SIG-M5 (cell line): ENCODE measurements at places on chromosomes 6 and 20.

- no peak for DNase-seq
These were observed 495.2 kb downstream of the RFPL4B start for GRCh38 chr6:112842330-112842685.

GRCh38 chr6:45566882-45567281 is 189.1 kb upstream of the SUPT3H start:
- no peak for DNase-seq

DNA sequence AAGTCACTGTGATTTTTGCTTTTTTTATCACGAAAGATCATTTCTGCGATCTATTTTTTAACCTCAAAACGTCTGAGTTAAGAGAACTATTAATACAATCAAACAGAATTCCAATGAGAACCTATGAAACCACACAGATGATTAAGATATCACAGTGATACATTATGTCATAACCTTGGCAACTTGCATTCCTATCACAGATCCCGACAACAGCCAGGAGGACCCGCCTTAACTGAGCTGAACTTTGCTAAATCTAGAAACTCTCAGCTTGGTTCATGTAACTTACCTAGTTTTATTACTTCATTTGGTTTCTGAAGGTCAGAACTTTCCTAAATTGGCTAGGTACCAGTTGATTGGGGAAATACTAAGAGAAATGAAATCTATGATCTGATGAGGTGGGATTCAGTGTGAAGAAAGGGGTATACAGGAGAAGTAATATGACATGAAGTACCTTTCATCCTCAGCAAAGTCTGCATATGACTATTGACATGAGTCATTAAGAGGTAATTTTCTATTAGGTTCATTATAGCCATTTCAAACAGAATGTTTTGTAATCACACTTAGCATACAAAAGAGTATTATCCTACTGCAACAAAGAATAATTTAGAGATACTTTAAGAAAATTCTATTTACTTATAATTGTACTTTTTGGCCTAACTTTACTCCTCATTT is 11.2 kb downstream of the LYRM4 start:
- no peak for DNase-seq

DNA sequence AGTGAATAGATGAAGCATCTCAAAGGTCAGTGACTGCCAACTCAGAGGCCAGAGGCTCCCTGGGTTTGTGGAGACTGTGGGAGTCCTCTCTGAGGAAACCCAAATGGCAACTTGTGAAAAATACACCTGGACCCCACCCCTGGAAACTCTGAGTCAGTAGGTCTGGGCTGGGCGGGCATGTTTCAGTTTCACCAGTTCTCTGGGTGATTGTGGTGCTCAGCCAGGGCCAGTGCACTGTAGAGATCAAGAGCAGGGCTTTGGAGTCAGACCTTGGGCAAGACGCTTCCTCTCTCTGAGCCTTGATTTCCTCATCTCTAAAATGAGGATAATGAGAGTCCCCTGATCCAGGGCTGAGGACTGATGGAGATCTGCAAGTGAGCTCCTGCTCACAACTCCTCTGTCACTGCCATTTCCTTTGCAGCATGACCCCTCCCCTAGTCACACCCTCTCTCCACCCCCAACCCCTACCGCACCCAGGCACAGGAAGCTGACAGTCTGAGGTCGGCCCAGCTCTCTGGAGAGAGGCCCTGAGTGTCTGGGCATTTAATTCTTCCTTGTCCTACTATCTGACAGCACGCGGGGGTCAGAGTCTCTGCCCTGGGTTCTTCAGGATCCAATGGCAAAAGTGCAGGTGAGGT is 5.1 kb downstream of the DEF6 start:
- DNase-seq = peak; percentile 39

DNA sequence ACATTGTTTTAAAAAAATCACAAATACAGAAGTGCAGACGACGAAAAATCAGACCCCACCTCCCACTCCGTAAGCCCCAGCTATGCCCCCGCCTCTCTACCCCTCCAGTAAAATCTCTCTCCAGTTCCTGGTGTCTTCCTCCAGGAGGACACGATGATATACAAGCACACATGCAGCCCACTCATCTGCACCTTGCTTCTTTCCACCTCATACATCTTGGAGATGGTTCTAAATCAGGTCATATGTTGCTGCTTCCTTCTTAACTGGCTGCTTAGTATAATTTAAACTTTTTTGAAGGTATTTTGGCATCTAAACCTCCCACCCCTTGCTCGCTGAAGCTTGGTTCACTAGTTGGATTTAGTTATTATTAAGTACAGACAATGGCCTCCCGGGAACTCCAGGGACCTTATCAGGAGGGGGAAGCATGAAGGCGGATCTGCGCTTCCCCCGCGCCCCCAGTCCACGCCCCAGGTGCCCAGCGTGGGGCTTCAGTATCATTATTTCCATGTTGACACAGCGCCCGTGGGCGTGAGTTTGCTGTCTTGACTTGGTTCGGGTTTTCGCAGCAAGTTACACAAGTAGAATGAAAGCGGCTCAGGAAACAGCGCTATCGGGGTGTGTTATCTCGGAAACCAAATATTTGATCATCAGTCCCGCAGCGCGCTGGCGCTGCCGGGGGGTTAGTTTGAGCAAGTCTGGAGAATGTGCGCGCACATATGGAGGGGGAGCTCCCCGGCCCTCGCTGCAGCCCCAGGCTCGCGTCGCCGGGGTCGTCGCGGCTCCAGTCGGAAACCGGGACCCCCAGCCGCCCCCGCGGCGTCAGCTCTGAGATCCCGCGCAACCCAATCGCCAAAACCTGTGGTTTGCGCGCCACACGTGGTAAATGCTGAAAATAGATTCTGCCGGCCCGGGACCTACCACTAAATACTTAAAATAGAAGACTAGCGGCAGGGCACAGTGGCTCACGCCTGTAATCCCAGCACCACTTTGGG is 2.3 kb downstream of the BMP7 start:
- DNase-seq = no peak

GRCh38 chr20:33812908-33813462 is 1.8 kb downstream of the CHMP4B start:
- no peak for DNase-seq

DNA sequence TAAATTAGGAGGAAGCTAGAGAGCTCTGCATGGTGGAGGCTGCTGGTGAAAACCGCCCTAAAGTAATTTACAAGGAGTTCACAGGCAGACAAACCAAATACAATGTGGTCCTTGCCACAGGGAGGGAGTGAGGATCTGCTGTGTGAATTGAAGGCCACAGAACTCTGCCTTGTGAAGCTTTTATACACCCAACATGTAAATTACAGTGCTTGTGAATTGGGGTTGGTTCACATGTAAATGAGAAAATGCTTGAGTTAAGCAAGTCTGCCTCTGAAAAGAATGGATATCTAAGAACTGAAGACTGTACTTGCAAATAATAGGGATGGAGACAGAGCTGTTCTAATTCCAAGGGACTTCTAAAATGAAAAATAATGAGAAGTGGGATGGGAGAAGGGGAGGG is 194.2 kb downstream of the SLC35F1 start:
- no peak for DNase-seq

GRCh38 chr20:16588241-16588640 is 15.0 kb upstream of the KIF16B start:
- no peak for DNase-seq

- DNase-seq = no peak
These were observed 20.0 kb downstream of the ID4 start for GRCh38 chr6:19857139-19857538.

DNA sequence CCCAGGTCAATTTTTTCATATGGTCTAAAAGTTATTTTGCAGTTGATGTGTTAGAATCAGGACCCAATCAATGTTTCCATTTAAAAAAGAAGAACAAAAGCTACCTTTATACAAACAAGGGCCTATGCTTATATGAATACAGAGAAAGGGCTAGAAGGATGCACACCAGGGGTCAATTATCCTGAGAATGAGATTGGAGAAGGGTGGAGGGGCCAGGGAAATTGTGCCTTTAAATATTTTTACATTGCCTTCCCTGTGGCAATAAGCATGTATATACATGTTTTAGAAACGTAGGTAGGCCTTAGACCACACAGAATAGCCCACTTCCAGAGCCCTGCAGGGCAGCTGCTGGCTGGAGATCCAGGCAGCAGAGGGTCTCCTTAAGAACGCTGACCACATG is 12.7 kb downstream of the EXOC2 start:
- no peak for DNase-seq

- DNase-seq = no peak
These were observed 25.0 kb upstream of the HMGCLL1 start for GRCh38 chr6:55604021-55604420.

- no peak for DNase-seq
These were observed 25.7 kb upstream of the AAR2 start for GRCh38 chr20:36210436-36211021.

DNA sequence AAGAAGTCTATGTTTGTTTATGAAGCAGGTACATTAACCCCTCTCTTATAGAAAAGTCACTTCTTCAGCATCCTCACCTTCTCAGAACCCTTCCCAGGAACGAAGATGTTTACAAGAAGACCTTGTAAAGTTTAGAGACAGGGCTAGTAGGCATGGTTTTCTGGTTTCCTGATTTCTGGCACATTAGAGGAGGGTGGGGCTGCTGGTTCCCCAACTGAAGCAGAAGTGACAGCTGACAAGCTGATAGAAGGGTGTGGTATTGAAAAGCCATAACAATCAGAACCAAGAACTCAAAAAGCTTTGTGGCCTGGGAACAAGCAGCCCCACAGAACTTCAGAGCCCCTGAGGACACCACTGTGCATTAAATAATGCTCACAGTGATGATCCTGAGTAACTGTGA is 91.2 kb downstream of the RTN4IP1 start:
- DNase-seq = no peak

DNA sequence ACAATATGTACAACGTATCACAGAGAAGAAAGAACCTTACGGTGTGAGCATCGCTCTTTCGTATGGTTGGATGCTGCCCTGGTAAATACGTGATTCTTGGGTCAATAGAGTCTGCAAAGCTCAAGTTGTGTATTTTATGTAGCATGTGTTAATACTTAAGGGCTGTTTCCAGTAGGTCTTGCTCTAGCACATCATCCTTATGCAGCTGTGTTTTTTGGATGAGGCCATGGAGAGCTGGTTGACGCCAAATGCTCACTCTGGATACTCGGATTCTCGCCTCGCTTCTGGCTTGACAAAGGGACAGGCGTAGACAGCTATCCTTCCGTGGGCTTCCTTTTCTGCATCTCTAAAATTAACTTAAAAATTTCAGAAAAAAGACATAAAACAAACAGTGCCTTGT is 38.9 kb downstream of the SNRNP48 start:
- DNase-seq = no peak

DNA sequence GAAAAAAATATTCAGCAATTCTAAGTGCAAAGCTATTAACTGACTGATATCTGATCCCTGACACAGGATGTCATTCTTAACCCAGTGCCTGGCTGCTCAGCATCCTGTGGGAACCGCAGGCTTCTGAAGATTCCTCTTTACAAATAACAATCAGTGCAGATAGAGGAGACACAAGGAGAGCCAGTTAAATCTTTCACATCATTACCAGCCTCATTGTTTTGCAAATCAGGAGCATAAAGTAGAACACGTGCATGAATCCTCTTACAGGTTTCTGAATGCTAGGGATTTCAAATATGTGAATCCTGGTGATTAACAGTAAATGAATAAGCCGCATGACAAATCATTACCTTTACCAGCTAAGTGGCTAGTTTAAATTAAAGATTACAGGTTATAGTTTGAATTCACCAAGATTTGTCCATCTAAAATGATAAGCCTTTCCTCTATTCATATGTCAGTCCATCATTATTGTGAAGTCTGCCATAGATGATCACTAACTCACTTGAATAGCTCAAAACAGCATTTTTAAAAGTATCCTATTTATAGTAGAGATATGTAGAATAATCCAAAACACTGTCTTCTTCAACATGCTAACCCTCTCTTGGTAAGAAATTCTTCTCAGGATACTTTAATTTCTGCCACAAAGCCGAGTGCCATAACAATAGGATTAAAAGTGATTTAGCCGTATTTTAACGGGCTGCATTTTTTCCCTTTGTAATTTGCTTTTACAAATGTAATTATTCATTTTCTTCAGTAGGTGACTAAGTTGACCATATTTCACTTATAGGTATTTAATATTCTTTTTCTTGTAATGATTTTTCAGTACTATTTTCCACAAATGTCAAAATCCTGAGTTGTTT is 367.3 kb upstream of the EPHA7 start:
- no peak for DNase-seq

DNA sequence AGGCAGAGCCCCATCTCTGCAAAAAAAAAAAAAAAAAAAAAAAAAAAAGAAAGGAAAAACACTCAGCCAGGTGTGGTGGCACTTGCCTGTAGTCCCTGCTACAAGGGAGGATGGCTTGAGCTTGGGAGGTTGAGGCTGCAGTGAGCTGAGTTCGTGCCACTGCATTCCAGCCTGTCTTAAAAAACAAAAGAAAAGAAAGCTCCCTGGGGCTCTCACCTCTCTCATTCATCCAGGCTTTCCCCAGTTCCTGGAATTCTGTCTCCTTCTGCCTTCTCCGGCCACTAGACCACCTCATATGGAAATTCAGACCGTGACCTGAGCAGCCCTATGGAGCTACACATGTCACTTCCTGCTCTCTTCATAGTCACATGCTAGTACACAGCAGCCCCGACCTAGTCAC is 101.1 kb upstream of the TAB2 start:
- DNase-seq = no peak

DNA sequence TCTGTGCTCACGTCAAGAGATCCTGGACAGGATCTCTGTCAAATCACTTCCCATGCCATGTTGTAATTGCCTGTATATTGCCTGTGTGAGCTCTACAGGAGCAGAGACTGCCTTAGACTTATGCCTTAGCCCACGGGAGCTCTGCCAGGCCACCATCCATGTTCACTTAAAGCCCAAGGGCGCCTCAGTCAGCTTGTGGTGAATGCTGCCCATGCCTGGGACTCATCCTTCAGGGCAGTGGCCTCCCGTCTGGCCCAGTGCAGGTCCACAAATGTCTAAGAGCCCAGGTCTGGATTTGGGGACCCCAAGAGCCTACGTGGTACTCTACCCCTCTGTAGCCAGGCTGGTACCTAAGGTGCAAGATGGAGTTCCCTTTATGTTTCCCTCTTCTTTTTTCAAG is 22.4 kb upstream of the BPIFA2 start:
- no peak for DNase-seq

DNA sequence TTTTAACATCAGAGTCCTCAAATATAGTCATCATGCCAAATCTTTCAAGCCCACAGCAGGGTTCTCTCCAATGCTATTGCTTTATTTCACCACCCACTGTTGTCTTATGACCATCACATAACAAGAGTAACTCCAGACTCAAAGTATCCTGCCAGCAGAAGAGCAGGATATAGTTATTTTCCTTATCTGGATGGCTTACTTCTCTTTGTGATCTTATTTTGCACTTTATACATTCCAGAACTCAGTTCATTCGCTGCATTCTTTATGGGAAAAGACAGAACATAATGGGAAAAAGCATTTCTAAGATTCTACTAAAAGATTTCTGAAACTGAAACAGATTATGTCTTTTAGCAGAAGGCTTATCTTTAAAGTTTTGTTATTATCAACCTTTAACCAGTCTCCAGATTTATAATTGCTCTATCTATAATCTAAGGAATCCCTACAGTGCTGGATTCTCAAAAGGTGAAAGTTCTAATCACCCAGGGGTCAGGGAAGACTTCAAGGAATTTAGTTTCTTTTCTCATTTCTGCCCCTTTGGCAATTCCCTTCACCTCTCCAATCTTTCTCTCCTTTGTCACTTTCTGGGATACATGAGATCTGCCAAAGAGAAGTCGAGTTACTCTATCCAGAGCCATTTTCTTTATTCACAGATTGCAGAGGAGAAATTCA is 190.4 kb downstream of the TPBG start:
- no peak for DNase-seq

- no peak for DNase-seq
These were observed 1.5 kb downstream of the VNN1 start for GRCh38 chr6:132712366-132712765.
